ENCODE measurements at places on chromosomes 6 and 20.

GRCh38 chr6:154543628-154544027, 33.1 kb upstream of the CNKSR3 start:
- DNase-seq, result no peak

DNA sequence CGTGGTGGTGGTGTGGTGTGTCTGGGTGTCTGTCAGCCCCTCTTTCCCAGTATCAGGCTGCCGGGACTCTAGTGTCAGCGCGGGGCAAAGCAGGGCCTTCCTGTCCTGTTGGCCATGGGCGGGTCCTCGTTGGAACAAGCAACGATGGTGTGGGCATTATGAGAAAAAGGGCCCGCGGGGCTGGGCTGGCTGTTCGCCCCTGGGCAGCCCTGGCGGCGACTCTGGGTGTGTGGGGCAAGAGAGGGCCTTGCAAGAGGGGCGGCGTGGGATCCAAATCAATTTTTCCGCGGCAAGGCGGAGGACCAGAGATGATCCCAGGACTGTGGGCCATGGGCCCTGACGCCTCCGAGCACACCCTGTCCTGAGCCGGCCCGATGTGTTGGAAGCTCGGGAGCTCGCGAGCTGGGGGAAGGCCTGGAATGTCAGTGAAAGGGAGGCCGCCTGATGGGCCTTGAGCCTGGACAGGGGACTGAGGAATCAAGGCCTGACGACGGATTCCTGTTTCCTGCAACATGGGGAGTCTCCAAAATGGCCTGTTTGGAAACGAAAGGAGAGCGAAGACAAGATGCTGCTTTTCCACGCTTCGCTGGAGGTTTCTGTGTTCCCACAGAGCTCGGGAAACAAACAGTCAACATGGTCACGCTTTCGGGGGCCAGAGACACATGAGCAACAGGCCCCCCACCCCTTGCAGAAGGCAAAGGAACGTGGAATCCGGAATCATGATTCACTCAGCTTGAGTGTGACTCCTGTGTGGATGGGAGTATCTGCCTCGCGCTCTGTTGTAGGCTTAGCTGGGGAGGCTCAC, 364.7 kb upstream of the DEFB115 start:
- no peak for DNase-seq

- no peak for DNase-seq
Measured at GRCh38 chr6:44292661-44293365, 20.3 kb downstream of the AARS2 start.

GRCh38 chr6:157169226-157169625, 154.1 kb downstream of the TMEM242 start:
- DNase-seq, result no peak

GRCh38 chr20:47276851-47277534, 79.5 kb downstream of the ZMYND8 start:
- no peak for DNase-seq

DNA sequence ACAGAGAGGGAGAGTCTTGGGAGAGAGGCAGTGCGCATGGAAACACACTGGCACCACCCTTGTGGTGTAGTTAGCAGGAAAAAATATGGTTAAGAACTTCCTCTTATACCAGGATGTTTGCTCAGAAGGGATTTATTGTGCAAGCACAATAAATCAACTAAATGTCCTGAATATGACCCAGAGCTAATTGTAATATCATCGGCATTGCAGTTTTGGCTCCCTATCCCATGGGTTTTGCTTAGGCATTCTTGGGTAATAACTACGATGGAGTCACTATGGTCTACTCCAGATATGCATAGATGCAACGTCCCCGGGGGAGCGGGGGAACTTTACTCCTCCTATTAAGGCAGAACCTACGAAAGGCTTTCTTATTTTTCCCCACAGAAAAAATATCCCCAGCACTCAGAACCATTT, 751.6 kb downstream of the EYS start:
- no peak for DNase-seq

DNA sequence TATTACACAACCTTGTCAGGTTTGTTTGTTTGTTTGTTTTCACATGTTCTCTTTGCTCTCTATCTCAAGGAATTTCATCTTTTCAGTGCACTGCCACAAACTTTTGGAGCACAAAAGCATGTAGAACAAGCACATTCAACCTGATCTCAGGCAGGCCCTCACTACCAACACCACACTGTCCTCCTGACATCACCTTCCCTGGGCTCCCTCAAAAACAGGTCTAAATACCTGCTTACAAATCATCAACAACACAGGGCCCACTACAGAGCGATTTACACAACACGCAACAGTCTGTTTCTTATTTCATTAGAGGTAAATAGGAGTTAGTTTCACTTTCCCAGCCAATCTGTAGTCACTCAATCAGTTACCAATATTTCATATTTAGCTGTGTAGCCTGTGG, 241.4 kb downstream of the EPHA7 start:
- no peak for DNase-seq

DNA sequence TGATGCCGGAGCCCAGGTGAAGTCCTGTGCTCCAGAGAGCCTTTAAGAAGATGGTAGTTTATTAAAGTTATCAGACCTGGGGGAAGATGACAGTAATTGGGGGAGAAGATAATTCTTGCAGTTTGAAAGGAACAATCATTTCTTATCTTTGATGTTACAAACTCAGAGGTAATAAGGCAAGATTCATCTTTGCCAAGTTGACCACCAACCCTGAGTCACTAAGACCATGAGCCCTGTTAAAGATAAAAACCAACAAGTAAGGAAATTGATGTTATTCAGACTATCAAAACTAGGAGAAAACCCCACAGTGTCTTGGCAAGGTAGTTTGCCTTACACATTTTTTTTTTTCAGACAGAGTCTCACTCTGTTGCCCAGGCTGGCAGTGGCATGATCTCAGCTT, 73.1 kb downstream of the MKKS start:
- DNase-seq, result no peak

Measured in activated T-cell treated with anti-CD3 and anti-CD28 coated beads for 4 hours (primary cell).